CD4-positive, alpha-beta T cell (primary cell): ENCODE measurements at places on chromosomes 5 and 9. TPM values are rescaled to one million over a fixed set of nuclear protein-coding genes. Genes with fewer than 3 reads are reported as not detected.

DNA sequence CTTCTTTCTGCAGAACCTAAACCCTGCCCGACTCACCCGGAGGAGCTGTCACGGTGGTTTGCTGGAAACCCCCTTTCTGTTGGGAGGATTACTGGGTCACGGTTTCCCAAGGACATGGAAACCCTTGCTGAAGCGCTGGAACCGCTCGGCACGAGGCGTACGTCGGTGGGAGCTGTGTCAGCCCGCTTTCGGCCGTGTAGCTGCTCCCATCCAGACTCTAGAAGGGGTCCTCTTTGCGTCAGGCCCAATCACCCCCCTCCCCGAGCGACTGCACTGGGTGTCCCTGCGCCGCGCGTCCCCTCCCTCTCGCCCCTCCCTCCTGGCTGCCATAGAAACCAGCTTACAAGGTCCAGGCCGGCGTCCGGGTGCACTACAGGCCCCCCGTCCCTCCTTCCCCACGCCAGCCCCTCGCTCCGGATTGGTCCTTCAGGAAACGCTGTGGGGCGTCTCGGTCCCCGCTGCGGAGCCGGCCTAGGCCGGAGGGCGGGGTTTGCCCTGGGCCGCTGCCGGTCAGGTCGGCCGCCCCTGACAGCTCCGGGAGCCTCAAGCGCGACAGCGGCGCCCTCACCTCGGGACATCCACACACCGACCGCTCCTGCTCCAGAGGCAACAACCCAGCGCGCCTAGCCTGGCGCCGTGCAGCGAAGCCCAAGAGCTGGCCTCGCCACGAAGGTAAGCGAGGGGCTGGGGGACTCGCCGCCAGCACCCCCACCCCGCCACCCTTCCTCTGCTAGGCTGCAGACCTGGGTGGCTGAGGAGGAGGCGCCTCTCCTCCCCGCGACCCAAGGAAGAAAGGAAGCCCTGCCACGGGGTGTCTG, at the start of gene NIM1K:
Gene NIM1K (plus strand): TSS at position 486 of the 818 bp plus-strand sequence. CDS start 53,551 bp downstream, outside the sequence.
- DNase-seq, result peak; percentile 9

FAM221B gene
- not detected for total RNA-seq

- DNase-seq, result no peak
These were observed 48.4 kb upstream of the GNE start for GRCh38 chr9:36306471-36307306.

HRH2 gene
- total RNA-seq, result 2.9 TPM

COL15A1 gene
- total RNA-seq, result not detected

DNA sequence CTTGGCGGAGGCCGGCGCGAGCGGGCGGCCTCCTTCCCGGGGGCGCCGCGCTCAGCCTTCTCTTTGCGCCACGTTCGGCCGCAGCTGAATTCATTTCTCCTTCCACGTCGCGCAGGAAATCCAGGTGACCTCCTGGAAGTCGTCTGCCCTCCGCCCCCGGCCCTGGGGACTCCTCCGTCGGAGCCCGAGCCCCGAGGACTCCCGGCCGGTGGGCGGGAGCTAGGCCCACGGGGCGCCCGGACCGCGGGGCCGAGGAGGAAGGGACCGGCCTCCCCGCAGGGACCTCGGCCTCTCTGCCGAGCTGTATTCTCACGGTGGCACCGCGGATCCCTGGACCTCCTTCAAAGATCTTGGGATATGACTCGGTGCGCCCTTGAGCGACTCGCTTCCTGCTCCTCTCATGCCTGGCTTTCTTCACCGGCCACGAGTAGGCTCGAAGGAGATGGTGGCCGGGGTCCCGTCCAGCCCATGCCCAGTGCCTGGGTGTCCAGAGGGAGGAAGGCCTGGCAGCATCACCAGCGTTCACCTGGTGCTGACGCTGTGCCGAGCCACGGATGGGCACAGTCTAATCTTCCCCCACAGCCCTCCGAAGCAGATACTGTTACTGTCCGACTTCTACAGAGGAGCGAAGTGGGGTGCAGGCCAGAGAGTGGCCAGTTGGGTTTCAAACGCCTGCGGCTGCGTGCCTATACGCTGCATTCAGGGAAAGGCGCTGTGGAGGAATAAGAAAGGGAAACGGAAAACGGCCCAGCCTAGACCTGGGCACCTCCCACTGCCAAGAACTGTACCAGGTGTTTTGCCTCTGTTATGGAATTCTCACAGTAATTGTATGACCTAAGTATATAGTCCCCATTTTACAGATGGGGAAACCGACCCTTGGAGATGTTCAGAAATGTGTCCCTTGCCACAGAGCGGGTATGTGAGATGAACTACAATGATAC, 47.3 kb downstream of the PAX5 start:
- no peak for DNase-seq

SPATA31C1 gene
- not detected for total RNA-seq

GRCh38 chr9:19440823-19441580, 32.2 kb downstream of the ACER2 start:
- no peak for DNase-seq

DNA sequence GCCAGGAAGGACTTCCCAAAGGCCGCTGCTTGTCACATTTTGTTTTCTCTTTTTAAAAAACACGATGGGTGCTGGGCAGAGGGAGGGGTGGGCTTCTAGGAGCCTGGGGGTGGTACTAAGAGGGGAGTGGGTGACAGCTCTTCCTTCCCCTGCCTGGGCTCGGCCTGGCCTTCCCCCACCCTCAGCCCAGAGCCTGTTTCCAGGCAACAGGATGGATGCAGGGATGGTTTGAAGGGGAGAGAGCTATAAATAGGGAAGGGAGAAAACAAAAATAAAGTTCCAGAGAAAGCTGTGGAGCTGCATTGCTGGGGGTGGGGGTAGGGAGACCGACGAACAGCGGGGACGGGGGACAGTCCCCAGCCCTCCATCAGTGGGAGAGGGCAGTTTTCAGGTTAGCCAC, 6.6 kb upstream of the GPRIN1 start:
- no peak for DNase-seq

- DNase-seq, result no peak
These were observed 61.1 kb upstream of the SAP30L start for GRCh38 chr5:154384480-154385235.

- DNase-seq, result peak; percentile 83
These were observed 10.8 kb downstream of the TSPAN17 start for GRCh38 chr5:176658007-176658599.

DNA sequence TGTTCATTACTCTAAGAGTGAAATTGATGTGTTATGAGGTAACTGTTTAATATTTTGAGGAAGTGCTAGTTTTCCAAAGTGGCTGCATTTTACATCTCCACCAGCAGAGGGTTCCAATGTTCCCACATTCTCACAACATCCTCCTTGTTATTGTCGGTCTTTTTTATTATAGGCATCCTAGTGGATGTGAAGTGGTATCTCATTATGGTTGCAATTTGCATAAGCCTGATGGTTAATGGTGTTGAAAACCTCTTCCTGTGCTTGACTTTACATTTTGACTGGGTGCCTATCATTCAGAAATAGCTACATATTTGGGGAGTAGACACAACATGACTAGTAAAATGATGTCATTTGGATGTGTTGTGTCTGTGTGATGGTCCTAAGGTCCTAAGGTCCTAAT, 143.6 kb downstream of the MRPS30 start:
- no peak for DNase-seq
